ENCODE measurements at places on chromosomes 3 and 15.

DNA sequence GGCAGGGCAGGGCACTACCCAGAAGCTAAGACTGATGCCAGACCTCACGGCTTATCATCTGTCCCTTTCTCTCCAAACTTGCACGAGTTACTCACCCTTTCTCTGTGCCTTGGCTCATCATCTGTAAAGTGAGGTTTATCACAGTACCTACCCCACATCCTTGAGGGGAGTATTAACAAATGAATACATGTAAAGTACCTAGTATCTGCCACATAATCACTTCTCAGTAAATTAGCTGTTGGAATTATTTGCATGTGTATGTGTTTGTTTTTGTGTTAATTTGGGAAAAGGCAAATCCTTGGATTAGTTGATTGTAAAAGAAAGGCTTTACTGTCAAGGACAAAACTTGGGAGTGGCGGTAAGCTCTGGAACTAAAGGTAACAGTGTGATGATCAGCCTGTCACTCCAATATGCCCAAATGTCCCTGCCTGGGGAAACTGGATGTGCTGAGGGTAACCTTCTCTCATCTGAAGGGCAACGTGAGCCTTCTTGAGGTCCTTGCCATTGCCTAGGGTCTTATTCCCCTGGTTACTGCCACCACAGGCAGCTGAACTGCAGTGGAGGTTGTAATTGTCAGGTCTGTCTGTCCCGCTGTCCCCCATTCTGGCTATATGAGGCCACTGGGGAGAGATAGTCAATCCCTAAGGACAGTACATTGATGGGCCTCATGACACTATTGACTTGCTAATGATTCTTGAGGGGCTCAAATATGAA lies 269.4 kb downstream of the CLSTN2 start:
- no peak for DNase-seq

DNA sequence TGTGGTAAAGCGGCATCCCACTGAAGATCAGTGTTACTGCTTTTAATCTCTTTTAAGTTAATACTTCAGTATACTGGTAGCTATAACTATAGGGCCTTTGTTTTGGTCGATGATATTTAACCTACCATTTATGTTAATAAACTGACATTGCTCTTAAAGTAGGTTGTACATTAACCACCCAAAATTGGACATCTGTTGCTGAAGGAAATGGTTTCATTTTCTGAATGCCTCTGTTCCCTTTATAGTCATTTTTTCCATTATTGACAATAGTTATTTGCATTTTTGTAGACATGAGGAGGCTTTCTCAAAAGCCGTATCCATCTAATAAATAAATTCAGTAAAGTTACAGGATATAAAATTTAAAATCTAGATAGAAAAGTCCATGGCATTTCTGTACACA lies 252.4 kb upstream of the UBE2E1 start:
- no peak for DNase-seq

- DNase-seq, result no peak
Measured at GRCh38 chr15:27459836-27460235, 488.9 kb downstream of the GABRG3 start.

- no peak for DNase-seq
Measured at GRCh38 chr3:2205692-2206091, 107.0 kb downstream of the CNTN4 start.

DNA sequence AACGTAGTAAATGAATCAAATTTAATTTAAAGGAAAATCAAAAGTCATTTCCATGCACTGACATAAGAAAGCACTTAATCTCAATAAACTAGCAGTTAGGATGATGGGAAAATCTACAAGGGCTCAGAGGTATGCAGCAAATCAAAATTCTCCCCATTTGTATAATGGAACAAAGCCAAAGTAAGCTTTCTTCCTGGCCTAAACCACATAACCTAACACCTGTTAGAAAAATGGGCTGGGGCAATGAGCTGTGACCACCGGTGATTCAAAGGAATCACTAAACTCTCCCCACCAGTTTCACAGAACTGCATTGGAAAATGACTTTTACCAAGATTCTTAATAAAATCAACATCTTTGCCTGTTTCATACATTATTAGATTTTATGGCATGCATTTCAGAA lies 1024.3 kb downstream of the FHIT start:
- no peak for DNase-seq

- DNase-seq, result no peak
Measured at GRCh38 chr3:165383381-165383780, 187.2 kb upstream of the SLITRK3 start.

DNA sequence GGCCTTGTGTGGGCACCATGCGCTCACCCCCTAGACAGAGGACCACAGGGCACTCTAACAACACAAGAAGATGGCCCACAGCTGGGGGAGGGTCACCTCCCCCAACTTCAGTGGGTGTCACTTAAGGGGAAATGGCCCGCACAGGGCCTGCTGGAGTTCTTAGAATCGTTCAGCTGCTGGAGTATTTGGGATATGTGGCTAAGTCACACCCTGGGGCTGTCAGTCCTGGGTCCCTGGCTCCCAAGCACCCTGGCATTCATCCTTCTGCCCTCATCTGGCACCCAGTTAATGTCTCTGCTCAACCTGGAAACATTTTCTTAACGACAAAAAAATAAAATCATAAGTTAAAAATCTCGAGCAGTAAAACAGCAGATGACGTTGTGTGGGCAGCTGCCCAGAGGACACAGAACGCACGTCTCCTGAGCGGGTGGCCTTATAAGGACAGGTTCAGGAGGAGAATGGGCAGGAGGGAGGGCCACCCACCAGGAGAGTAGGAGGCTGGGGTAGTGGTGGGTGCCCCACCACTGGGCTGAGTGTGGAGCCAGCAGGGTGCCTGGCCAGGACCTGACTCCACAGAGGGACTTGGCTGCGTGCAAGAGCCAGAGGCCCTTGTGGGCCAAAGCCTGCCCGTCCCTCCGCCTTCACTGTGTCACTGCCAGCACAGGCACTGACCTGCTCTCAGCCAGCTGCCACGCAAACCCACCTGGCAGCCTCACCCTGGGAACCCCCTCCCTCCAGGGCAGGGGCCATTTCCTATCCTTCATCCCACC lies 11.5 kb downstream of the KBTBD13 start:
- no peak for DNase-seq

DNA sequence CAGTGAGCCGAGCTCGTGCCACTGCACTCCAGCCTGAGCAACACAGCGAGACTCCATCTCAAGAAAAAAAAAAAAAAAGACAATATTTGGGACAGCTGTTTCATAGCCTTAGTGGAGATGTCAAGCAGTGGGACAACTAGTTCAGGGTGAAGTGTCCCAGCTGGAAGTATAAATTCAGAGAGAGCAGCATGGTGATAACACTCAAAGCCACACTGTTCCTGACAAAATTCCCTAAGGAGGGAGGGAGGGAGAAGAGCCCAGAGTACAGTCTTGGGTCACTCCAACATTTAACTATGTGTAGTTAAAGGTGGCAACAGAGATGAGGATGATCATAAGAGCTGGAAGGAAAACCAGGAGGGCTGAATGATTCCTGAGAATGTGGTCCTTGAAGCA lies 21.1 kb upstream of the IP6K2 start:
- DNase-seq, result no peak

GRCh38 chr3:169863458-169863899 lies 6.3 kb downstream of the LRRC31 start:
- DNase-seq, result peak; percentile 60

- no peak for DNase-seq
Measured at GRCh38 chr3:183131186-183131725, 31.3 kb downstream of the LAMP3 start.

DNA sequence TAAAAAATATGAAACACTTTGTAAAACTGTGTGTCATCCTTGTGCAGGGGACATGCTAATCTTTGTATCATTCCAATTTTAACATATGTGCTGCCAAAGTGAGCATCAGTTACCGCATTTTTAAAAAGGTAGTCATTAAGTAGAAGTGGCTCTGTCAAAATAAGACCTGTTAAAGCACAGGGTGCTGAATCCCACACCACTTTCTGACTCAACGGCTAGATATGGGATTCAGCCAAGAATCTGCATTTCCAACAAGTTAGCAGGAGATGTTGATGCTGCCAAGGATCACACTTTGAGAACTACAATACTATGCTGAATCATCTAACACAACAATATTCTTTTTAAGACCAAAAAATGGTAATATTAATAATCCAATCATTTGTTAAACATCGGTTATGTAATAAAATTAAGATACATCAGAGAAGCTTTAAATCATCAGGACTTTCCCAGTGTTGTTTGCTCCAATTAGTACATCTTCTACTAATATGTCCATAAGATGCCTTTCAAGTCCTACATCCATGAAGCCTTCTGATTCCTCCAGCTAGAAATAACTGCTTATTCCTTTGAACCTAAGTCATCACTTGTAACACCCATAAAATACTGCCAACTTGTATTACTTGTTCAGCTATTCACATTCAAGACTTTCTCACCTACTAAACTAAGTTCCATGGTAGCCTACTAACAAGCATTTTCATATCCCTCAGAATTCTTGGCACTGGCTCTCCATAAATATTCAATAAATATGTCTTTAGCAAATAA lies 71.1 kb downstream of the TBL1XR1 start:
- no peak for DNase-seq

GRCh38 chr3:147368561-147369221 lies 37.7 kb downstream of the ZIC4 start:
- no peak for DNase-seq

GRCh38 chr15:40259021-40259420 lies 20.2 kb downstream of the PAK6 start:
- no peak for DNase-seq

GRCh38 chr3:164450276-164450905 lies 627.9 kb downstream of the SI start:
- DNase-seq, result no peak

- no peak for DNase-seq
Measured at GRCh38 chr3:55893045-55893664, 406.0 kb upstream of the WNT5A start.

DNA sequence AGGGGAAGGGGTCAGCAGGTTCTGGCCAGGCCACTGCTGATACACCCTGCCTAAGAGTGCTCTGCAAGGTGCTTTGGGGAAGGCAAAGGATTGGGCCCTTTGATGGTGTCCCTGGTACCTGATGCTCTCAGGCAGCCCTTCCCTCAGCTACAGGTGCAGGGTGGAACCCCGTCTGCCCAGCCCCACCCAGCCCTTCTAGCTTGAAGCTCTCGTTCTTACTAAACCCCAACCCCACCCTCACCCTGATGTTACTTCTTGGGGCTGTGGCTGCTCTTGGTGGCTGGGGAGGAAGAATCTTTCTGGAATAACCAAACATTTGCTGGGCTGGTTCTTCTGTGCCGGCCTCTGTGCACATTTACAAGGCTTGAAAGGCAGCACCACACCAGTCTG lies 6.4 kb downstream of the GNAI2 start:
- DNase-seq, result no peak
